Kidney epithelial cell (primary cell): ENCODE measurements at places on chromosomes 1 and 21. TPM values are rescaled to one million over a fixed set of nuclear protein-coding genes. Genes with fewer than 3 reads are reported as not detected.

DNA sequence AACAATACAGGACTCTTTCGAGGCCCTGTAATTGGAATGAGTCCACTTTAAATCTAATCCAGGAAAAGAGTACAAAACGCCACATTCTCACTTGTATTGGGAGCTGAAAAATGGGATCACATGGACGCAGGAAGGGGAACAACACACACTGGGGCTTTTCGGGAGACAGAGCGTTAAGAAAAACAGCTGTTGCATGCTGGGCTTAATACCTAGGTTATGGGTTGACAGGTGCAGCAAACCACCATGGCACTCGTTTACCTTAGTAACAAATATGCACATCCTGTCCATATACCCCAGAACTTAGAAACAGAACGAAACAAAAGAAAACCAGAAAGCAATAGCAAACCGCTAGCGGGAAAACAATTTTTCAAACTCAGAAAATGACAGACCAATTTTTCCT is 1532.7 kb upstream of the TPTE start:
- DNase-seq: no peak

DNA sequence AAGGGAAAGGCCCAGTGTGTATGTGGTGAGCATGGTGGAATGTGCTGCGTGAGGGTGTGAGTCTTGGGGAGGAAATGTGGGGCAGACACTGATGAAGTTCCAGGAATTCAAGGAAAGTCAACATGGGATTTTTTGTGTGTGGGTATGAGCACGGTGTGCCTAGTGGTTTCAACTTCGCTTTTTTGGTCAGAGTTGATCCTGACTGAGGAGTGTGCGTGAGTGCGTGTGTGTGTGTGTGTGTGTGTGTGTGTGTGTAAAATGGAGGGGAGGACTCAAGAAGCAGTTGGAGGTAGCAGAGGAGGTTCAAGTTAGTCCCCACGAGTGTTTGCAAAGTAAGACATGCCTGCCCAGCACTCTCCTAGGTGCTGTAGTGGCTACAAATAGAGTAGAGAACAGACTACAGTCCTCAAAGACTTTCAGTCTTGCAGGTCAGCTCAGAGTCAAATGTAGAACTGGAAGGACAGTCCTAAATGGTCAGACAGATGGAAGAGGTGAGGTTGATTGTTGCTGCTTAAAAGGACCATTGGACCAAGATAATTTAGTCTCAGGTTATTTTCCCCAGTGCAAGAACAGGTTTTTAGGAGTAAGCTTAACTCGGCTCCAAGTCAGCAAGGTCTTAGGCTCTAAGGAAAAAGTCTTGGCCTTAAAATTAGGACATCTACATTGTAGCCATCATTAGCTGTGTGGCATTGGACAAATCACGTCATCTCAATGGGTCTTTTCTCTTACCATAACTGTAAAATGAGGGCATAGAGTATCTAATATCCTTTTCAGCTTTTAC is 25.0 kb downstream of the SLAMF1 start:
- DNase-seq: no peak

DNA sequence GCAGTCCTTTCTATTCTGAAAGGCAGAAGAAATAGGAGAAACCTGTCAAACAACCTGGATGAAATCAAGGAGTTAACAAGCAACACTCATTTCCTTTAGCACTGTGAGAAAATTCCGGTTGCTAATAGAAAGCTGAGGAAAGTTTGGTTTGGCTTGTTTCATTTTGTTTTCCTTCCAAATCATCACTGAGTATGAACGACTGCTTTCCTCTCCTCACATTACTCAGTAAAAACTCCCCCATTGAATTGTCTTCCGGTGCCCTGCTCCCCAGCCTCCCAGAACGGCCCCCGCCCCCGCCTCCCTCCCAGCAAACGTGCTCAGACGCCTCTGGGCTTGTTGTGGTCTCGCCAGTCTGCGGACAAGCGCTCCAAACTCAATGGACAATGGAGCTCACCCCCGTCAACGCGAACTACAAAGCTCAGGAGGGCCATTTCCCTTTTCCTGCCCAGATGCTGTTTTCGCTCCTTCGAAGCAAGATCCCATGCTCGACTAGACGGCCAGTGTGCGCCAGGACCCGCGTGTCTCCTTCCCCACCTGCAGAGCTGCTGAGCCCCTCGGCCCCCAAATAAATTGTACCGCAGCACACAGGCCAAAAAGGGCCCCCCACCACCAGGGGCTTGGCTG is 747 bp downstream of the STX6 start:
- no peak for DNase-seq

GRCh38 chr21:40625991-40626390 is 221.0 kb downstream of the DSCAM start:
- DNase-seq: no peak

GRCh38 chr1:165397944-165398343 is 41.4 kb upstream of the LMX1A start:
- DNase-seq: no peak

GRCh38 chr1:105243411-105243810 is 1493.7 kb downstream of the AMY1C start:
- DNase-seq: no peak

GRCh38 chr1:204775546-204775945 is 90.0 kb upstream of the LRRN2 start:
- no peak for DNase-seq

DNA sequence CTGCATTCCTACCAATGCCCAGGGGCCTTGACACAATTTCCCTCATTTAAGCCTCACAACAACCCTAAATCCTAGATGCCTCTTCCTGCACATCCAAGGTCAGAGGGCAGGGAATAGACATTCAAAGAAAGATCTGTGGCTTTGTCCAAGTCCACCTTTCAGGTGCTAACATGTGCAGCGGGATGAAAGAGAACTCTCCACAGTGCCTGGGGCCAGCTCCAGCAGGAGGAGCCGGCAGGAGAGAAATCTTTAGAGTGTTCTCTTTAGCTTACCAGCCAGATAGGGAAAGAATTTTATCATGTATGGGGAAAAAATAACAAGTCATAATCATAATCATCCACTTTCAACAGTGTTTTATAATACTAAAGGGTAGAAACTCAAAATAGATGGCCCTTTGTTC is 319.7 kb downstream of the MATN1 start:
- no peak for DNase-seq

DNA sequence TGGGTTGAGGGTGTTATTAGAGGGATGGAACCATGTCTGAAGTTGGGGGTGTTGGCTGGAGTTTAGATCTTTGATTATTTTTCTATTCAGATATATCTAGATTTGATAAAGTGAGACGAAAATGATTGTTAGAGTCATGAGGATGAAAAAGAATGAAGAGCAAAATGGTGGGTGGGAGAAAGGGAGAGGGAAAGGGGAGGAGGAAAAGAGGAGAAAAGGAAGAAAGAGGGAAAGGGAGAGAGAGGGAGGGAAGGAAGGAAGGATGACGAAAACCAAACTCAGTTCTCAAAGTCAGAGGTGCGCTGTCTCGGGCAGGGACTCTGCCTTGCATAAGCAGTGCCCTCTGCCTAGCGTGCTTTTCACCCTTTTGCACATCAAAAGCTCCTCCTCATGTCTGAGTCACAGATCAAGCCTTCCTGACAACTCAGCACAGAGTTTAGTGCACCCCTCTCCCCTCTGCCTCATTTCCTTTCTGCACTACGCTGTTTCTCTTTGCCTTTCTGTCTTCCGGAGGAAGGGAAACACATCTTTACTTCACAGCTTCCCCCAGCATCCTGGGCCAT is 225.8 kb upstream of the PROX1 start:
- no peak for DNase-seq

- DNase-seq: no peak
Measured at GRCh38 chr1:57883642-57883995, 459.8 kb upstream of the DAB1 start.

DNA sequence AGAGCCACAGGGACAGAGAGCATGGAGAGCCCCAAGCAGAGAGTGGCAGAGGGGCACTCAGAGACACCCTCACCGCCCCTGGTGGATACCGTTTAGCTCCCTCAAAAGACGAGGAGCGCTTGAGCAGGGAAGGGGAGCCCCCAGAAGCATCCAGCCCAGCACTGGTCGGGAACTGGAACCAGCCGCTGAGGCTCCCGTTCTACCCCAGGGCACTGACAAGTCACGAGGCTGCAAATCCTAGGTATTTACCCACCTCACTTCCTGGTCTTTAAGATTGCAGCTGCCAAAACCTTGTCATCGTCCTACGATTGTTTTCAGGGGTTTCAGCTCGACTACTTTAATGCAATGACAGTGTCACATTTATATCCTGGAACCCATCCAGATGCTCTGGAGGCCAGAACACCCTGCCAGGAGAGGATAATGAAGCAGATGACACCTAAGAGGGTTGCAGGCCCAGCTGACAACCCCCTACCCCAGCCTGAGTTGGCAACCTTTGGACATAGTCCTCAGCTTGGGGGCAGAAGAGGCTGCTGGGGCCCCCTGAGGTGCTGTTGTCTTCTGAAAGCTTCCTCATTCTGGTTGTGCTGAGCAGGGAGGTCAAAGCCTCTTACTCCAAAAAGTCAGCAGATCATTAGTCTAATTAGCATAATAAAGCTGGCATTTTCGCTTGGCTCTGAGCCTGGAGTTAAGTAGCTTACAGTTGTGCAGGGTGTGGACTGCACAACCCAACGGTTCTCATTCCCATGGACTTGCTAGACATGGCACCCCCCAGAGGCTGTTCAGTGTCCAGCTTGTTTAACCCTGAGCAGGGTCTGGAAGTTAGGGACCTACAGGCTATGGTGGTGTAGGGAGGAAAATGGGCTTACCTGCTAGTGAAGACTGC is 20.6 kb upstream of the BACE2 start:
- no peak for DNase-seq

DNA sequence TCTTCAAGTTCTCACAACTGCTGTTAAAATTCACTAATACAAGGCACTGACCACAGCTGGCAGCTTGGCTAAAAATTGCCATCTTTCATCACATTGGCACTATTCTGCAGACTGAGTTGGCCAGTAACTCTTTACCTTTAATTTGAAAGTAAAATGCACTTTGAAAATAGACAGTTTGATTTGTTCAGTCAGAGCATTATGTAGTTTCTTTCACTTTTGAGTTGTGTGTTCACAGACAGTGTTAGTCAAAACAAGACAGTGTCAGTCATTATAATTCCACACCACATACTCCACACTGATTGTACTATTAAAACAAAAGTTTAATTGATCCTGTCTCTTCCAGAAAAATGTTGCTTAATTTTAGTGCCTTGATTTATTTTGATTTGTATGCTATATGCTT is 160.7 kb downstream of the SDCCAG8 start:
- DNase-seq: no peak

- no peak for DNase-seq
Measured at GRCh38 chr1:211531194-211532087, 39.5 kb upstream of the RD3 start.

DNA sequence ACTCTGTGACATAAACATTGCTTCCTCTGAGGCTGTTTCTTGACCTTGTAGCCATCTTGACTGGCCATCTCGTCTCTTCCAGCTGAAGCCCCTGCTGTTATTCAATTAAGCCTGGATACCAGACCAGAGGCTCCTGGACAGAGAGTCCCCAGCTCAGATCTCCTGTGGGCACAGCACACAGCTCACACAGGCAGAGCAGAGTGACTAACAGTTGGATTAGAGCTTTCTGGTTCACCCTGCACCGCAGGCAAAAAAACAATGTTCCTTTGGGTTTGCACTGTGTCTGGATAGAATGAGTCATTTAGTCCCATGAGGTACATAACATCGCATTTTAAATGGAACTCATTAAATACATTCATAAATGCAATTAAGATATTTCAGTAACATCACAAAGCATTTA is 33.4 kb upstream of the USH2A start:
- DNase-seq: no peak

DNA sequence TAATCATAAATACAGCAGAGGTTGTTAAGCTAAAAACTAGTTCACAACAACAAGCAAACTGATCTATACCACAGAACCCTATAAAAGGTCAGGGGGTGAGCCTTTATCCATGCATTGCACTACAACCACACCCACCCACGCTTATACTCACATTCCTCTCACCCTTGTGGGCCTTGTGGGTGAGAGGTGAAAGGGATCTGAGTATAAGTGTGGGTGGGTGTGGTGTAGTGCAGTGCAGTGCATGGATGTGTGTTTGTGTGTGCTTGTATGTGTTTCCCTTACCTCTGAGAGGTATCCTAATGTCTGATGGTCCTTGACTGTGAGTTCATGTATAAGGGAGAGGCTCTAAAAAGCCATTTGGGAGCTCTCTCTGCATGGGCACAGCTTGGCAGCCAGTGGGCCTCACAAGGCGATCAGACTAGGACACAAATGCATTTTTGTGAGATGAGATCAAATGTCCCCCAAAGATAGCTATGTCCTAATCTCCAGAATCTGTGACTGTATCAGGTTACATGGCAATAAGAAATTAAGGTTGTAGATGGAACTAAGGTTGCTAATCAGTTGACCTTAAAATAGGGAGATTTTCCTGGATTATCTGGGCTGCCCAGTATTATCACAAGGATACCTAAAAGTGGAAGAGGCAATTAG is 95.5 kb upstream of the DPT start:
- DNase-seq: no peak

GRCh38 chr1:236689713-236690569 is 3.6 kb downstream of the ACTN2 start:
- peak; percentile 19 for DNase-seq

GRCh38 chr1:182229921-182230491 is 161.6 kb downstream of the GLUL start:
- no peak for DNase-seq

GRCh38 chr21:46622226-46622625 is 13.2 kb upstream of the PRMT2 start:
- DNase-seq: no peak

GRCh38 chr1:201518071-201518470 is 11.1 kb upstream of the CSRP1 start:
- no peak for DNase-seq

DNA sequence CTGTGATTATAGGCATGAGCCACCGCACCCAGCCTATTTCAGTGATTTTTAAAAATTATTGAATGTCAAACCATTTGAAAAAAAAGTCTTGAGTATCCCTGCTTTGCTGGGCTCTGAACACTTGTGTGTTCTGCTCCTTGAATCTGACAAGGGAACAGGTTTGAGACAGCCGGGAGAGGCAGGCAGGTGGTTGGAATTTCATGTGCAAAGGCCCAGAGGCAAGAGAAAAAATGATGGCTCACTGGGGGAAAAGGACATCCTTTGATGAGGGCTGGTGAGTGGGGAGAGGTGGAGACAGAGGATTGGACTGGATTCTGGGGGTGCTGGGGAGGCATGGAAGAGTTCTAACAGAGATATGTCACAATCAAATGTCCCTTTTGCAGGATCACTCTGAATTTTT is 13.1 kb upstream of the WASF2 start:
- no peak for DNase-seq

DNA sequence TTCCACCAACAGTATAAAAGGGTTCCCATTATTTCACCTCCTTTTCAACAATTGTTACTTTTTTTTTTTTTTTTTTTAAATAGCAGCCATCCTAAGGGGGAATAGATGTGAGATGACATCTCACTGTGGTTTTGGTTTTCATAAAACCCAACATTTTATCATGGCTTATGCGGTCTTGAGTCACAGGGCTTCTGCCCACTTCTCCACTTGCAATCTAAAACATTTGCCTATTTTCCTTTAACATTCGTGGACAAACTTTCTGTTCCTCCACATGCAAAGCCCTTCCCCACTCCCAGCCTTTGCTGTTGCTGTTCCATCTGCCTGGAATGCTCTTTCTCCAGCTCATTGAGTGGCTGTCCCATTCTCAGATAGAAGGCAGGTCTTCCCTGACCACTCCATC is 239.7 kb upstream of the KCNK2 start:
- no peak for DNase-seq

GRCh38 chr1:70812442-70813109 is 235.0 kb downstream of the PTGER3 start:
- no peak for DNase-seq

The CRYBG2 gene
- 2.7 and 18.6 TPM in 2 replicates for total RNA-seq

The AIM2 gene
- not detected in 2 replicates for total RNA-seq

The TFF2 gene
- not detected in 2 replicates for total RNA-seq

The PLEKHM2 gene
- total RNA-seq: 52.1 and 73.3 TPM in 2 replicates

The KIAA1614 gene
- 7.2 and 10.2 TPM in 2 replicates for total RNA-seq

The KCNC4 gene
- total RNA-seq: 1.8 and 2.3 TPM in 2 replicates

The ENSA gene
- 80.9 and 178 TPM in 2 replicates for total RNA-seq
